ENCODE measurements at places on chromosomes 7 and 10. TPM values are rescaled to one million over a fixed set of nuclear protein-coding genes. Genes with fewer than 3 reads are reported as not detected.
A peak's percentile ranks its signal among the peaks of the same experiment; 100 is the strongest.

- DNase-seq: no peak
These were observed 32.3 kb upstream of the PPIF start for GRCh38 chr10:79314761-79315601.

DNA sequence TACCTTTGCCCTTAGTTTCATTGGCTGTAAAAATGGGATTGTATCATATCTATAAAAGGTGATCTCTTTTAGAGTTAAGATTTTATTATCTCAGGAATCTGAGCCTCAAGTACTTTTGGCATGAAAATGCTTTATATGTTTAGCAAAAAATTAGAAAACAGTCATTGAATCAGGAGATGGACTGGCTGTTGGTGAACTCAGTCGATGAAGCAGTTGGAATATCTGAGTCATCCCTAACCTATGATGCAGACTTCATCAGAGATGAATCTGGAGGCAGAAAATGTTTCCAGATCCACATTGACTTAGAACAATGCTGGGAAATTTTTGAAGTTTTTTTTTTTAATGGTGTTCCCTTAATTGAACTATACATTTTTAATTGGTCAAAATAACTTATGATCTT, 228.5 kb downstream of the SLC25A13 start:
- no peak for DNase-seq

DNA sequence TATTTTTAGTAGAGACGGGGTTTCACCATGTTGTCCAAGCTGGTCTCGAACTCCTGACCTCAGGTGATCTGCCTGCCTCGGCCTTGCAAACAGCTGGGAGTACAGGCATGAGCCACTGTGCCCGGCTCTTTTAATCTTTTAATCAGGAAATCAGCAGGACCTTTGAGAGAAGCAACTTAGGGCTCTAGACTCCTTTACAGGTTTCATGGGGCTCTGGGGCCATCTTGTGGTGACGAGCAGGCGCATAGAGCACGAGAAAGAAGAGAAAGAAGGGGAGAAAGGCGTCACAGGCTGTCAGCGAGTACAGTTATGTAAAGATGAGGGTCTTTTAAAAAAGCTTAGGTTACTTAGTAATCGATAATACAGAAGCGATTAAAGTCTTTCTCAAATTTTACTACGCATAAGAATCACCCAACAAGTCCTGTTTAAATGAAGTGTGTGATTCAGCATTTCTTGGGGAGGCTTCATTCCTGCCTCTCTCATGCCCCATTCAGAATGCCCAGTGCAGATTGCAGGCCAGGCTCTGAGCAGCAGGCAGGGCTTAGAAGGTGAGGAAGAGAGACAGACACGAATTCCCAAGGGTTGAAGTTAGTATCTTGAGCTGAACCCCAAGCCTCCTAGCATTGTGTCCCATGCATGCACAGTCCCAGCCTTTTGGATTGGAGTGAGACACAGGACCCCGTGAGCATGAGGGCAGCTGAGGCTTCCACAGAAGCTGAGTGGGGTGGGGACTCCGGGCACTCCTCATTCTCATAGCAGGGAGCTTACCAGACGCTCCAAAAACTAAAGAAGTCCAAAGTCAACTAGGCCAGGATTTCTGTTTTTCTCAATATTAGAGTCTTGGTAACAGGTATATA, 23.6 kb upstream of the PFKP start:
- DNase-seq: peak; percentile 41

Gene LEP
- total RNA-seq: not detected

Gene FOXI2
- not detected for total RNA-seq

Gene TMEM213
- not detected for total RNA-seq

All from activated naive CD8-positive, alpha-beta T cell treated with anti-CD3 and anti-CD28 coated beads for 36 hours (primary cell).